A549 treated with ZK216348 at 1 μM for 4 hours (cell line): ENCODE measurements at places on chromosomes 1 and 21. TPM values are rescaled to one million over a fixed set of nuclear protein-coding genes. Genes with fewer than 3 reads are reported as not detected.

The PLA2G2C gene
- not detected in 5 replicates for total RNA-seq

The SYNC gene
- 10.7 to 18.5 TPM (median 13.9 TPM) in 5 replicates for total RNA-seq

The DEPDC1 gene
- 7.3 to 19.1 TPM (median 15.3 TPM) in 5 replicates for total RNA-seq

The ANKRD65 gene
- total RNA-seq = 0.07 to 0.23 TPM in 2 of 5 replicates, not detected in the others

The ST6GALNAC3 gene
- total RNA-seq = 0.34 to 0.80 TPM (median 0.53 TPM) in 5 replicates

The DIO1 gene
- total RNA-seq = not detected in 5 replicates

The TSPAN2 gene
- total RNA-seq = 0.66 to 1.6 TPM (median 1.3 TPM) in 5 replicates

The KRTAP7-1 gene
- not detected in 5 replicates for total RNA-seq

The OVAAL gene
- total RNA-seq = 0.18 TPM in 1 of 5 replicates, not detected in the others

The TTC24 gene
- not detected in 5 replicates for total RNA-seq

The TIE1 gene
- not detected in 5 replicates for total RNA-seq

The CERS2 gene
- 233 to 262 TPM (median 240 TPM) in 5 replicates for total RNA-seq

The OR2AK2 gene
- total RNA-seq = not detected in 5 replicates

The LDLRAD1 gene
- total RNA-seq = not detected in 5 replicates

The REG4 gene
- not detected in 5 replicates for total RNA-seq

The KRTAP20-1 gene
- total RNA-seq = not detected in 5 replicates
